Activated T-cell treated with anti-CD3 and anti-CD28 coated beads for 24 hours (primary cell): ENCODE measurements at places on chromosomes 11 and 22.
A peak's percentile ranks its signal among the peaks of the same experiment; 100 is the strongest.

DNA sequence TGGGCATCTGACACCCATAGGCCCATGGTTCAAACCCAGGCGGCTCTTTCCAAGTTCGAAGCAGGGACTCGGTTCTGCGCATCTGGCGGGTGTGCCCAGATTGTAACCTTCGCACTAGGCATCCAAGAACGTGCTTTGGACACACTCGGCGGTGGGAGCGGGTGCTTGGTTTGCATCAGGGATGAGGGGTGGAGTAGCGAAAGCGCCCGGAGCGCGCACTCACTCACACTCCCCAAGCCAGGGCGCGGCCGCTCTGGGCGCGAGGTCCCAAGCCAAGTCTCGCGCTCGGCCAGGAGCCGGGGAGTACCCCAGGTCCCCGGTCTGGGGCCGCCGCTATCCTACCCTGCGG, 243 bp upstream of the SYT9 start:
- no peak for DNase-seq

- DNase-seq, result no peak
Observed at GRCh38 chr22:32820131-32821119, 18.9 kb downstream of the TIMP3 start.

GRCh38 chr22:29476116-29476515, 3.9 kb upstream of the NEFH start:
- no peak for DNase-seq

DNA sequence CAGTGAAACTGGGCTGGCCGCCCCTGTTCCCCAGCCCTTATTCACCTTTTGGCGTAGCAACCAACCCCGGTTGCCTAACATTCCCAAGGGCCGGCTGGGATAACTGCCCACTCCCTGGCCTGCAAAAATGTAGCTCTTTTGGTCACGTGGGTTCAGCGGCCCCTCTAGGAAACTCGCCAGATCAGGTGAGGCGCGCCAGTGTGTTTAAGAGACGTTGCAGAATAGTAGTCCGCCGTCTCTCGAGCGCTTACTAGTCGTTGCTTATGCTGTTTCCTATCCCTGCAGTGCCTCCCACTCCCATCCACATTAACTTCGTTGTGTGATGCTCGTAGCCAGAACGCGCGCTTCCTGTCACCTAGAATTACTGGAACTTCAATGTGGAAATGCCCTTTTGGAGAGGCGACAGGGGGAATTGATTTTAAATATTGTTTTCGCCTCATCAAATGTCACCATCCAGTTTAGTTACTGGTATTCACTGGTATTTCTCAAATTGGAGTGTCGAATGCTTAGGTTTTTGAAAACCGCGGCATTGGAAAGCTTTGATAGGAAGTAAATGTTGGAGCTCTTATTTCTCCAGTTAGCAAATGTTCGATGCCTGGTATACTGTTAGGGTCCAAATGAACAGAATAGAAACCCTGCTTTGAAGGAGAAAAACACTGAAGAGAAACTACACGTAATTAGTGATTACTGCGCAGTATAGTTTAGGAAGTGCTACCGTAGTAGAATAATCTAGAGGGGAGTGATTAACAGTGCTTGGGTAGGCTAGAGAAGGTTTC, 823 bp downstream of the CEP57 start:
- peak; percentile 30 for DNase-seq

GRCh38 chr11:118877487-118878162, 6.1 kb upstream of the CXCR5 start:
- no peak for DNase-seq

DNA sequence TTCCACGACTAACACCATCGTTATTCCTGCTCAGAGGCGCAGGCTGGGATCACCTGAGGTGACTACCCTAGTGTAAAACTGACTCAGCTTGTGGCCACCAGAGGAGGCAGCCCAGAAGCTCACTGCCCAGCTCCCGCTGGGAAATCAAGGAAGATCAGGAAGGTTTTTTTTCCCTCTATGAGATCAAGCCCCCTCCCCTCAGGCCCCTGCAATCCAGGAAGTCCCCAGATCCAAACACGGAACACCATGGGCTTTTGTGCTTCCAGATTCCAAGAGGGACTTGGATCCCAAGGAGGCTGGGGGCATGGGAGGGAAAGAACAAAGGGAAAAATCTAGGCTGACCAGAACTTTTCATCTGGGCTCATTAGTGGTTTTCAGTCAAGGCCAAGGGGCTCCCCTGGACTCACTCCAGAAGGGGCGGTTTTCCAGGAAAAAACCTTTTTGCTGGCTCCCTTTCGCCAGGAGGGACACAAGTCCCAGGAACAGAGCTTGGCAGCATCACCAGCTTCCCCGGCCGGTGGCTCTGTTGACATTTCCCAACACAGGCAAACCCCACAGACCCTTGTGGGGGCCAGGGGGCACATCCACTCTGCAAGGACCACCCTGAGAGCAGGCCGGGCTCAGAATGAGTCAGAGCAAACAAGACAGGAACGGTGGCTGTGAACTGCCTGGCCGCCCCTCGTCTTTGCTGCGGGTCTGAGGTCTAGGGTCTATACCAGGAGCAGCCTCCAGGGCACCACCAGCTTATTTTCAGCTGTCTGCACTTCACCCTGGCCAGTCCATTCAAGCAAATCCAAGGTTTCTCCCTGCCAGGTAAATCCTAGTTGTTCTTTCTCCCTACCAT, 36.8 kb downstream of the MYH9 start:
- DNase-seq, result no peak

DNA sequence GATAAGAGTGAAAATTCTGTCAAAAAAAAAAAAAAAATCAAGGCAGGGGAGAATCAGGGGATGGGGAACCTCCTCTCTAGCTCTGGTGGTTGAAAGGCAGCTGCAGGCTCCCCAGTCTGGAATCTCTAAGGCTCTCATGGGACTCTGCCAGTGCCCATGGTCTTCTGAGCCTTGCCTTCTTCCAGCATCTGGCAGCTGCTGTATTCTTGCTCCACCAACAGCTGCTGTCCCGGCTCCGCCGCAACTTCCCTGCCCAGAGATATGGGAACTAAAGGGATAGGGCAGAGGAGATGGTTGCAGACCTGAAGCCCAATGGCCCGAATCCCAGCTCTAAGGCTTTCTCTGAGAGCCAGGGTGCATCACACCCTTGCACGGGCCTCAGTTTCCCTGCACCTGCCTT, 49.5 kb upstream of the PHF21B start:
- DNase-seq, result no peak

- peak; percentile 45 for DNase-seq
Observed at GRCh38 chr11:118691926-118692830, 12.7 kb upstream of the TREH start.

GRCh38 chr11:113554526-113554925, 79.3 kb upstream of the DRD2 start:
- DNase-seq, result no peak

GRCh38 chr11:103907548-103908455, 128.6 kb upstream of the DDI1 start:
- no peak for DNase-seq

DNA sequence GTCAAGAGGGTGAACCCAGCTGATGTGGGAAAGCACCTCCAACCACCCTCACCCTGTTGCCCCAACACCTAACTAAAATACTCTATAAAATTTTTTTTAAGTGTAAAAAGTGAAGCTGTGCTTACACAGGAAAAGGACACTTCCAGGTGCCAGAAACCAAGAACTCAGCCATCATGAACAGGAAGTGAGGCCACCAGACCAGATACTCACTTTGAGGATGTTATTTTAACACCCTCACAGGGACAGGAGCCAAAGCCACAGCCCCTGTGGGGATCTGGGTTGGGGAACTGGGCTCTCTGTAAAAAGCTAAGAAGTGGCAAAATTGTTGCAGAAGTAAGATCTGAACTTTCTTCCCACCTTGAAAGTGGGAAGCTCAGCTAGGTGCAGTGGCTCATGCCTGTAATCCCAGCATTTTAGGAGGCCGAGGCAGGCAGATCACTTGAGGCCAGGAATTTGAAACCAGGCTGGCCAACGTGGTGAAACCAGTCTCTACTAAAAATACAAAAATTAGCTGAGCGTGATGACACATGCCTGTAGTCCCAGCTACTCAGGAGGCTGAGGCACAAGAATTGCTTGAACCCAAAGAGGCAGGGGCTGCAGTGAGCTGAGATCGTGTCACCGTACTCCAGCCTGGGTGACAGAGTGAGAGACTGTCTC, 3.8 kb downstream of the RSPH14 start:
- DNase-seq, result peak; percentile 26

GRCh38 chr11:17394743-17395390, 6.4 kb upstream of the KCNJ11 start:
- DNase-seq, result no peak

DNA sequence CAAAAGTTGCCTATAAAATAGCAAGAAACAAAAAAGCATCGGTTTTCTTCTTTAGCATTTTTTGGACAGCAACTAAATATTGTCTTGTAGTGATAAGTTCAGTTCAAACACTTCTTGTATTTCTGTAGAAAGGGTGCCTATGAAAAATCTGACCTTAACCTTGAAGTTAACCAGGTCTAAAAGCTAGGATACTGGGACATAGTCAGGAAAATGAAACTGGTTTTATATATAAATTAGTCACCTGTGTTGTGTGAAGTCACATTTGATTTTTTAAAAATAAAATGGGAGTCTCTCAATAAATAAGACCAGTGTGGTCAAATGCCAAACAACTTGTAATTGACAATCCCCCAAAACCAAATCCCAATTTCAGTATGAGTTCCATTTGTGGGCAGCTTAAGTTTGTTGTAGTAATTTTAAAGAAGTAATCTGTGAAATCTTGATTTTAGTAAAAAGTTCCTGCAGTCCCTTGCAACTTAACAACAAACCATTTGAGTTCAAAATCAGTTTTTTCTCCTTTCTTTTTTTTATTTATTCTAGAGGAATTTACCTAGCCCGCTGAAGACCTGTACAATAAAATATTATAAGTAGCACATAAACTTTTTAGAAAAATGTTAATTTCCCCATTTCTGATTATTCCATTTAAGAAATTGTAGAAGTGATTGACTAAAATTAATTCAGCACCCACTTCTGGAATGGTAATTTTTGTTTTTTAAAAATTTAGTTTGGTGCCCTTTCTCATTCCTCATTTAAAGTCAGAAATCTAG, 84.5 kb upstream of the PPARA start:
- DNase-seq, result no peak

DNA sequence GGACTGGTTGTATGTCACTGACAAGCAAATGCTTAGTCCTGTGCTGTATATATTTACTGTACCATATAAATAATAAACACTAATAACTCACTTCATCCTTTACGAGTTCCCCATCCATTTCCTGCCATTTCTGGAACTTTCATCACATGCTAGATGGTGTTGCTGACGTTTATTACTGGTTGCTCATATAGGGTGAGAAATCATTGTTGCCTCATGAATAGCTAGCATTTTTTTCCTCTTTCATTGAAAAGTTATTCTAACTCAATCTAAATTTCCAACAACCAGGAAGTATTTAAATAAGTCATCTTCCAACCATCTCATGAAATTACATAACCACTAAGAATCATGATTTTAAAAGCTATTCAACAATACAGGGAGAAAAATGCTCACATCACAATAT, 88.6 kb upstream of the RCN1 start:
- no peak for DNase-seq

DNA sequence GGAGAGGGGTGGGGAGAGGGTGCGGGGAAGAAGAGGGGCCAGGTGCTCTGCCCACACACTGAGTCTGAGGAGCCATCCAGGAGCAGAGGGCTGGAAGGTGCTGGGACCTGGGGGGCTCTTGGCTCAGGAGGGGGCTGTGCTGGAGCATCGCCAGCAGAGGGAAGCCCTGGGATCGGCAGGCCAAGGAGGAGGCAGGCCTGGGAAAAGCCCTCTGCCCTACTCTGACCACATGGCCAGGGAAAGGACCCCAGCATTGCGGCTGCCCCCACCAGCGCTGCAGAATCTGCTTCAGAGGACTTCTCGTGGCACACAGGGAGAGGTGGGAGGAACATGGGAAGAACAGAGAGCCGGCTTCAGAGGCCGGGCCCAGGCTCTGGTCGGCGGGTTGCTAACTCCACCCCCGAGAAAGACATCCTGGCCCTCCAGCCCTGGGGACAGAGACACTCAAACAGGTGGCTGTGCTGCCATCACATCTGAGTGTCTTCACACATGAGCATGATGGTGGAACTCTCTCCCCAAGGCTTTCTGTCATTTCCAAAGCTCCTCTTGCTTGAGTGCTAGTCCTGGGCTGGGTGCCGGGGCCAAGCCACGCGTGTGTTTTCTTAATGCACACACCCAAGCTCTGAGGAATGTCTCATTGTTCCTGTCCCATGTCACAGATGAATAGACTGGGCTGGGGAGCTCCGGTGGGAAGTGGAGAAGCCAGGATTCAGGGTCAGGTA, 1378.0 kb downstream of the BRD1 start:
- no peak for DNase-seq

- DNase-seq, result no peak
Observed at GRCh38 chr11:26649884-26650283, 72.0 kb downstream of the SLC5A12 start.

DNA sequence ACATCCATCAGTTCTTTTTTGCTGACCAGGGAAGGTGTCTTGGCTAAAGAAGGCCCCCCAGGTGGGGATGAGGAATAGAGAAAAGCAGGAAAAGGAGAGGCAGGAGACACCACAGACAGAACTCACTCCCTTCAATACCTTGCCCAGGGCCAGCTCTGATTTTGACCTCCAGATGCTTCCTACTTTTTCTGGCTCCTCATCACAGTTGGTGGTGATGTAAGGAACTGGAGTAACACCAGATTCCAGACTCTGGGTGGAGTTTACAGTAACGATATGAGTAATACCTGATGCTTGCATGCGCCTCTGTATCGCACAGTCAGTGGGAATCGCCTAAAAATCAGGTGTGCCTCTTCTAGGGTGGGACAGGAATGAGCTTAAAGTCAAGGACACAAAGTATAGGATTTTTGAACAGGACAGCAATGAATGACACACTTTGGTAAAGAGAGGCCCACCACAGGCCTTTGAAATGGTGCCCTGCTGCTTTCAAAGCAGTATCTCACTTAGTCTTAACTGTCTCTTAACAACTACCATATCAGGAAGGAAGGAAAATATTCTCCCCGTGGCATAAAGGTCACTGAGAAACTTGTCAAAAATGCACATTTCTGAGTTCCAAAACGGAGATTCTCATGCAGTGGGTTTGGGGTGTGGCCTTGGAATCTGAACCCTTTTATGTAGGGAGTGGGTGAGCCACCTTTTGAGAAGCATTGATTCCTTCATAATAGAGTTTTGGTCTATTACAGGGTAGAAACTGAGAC, 140.8 kb downstream of the SNX19 start:
- no peak for DNase-seq

DNA sequence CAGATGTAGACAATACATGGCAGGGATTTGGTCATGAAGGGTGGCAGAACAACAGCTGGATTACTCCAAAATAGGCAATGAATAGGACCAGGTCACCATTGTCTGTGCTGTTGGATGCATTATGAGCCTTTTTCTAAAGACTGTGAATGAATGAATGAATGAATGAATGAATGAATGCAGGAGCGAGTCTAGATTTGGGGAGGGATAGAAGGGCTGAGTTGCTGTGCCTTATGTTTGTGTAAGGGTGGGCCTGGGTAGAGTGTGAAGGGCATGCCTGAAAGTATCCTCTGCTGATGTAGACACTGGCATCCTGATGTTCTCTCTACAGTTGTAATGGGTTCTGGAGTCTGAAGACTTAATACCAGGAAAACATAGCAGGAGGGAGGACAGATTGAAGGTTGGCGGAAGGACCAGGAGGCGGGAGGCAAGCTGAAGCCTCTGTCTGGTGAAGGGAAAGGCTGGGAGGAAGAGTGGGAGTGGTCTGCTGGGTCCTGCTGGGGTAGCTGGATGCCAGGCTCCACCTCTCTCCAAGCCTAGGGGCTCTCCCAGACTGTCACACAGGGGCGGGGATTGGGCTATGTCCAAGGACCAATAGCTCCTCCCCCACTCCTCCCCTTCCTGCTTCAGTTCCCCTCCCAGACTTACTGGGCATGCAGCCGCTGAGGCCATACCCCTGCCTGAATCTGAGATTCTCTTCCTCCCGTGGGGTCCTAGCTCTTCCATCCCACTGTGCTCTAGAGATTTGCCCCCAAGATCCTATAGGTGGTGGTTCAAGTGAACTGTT, 4.8 kb downstream of the TRIM3 start:
- no peak for DNase-seq
